ENCODE measurements at places on chromosomes 11 and 22. TPM values are rescaled to one million over a fixed set of nuclear protein-coding genes. Genes with fewer than 3 reads are reported as not detected.

DNA sequence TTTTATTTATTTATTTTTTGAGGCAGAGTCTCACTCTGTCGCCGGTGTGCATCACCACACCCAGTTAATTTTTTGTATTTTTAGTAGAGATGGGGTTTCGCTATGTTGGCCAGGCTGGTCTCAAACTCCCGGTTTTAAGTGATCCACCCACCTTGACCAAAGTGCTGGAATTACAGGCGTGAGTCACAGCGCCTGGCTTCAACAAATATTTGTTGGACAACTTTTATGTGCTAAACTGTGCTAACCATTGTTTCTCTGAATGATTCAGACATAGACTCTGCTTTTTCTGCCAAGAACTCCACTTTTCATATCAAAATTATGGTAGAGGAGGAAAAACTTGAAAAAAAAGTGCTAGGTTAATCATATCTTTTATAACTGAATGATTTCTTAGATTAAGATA, 36.3 kb downstream of the MMP7 start:
- no peak overlapping the region for H3K4me3 ChIP-seq
- peaks cover 44% of the 10 kb centered on the region for H3K4me1 ChIP-seq
- no peaks in the 10 kb centered on the region for H3K36me3 ChIP-seq
- no peaks in the 10 kb centered on the region for H3K27me3 ChIP-seq
- DNase-seq: no peak

DNA sequence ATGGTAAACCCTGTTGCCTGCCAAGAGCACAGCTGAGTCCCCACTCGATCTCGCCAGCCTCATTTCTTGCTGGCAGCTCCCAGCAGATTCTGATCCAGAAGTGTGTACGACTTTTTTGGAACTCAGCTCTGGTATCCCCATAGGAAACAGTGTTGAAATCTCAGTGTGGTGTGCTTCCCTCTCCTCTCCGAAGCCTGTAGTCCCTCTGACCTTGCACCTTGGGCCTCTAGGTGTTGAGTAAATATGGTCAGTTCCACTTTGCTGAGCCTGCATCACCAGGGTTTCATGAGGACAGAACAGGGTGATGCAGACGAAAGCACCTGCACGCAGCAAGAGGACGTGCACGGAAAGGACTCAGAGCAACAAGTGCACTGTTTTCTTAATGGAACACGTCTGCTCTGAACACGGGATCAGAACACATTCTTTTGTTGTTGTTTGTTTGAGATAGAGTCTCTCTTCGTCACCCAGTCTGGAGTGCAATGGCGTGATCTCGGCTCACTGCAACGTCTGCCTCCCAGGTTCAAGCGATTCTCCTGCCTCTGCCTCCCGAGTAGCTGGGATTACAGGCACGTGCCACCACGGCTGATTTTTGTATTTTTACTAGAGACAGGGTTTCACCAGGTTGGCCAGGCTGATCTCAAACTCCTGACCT, 3.8 kb upstream of the CPT1A start:
- peaks cover 8% of the 10 kb centered on the region for H3K27me3 ChIP-seq
- H3K4me3 ChIP-seq: no peak overlapping the region
- no peak overlapping the region for H3K27ac ChIP-seq
- no peak for DNase-seq

- H3K4me3 ChIP-seq: no peak overlapping the region
- peaks cover 27% of the 10 kb centered on the region for H3K27me3 ChIP-seq
- H3K4me1 ChIP-seq: peaks cover 13% of the 10 kb centered on the region
- H3K36me3 ChIP-seq: no peaks in the 10 kb centered on the region
- no peak for DNase-seq
These were observed 7.3 kb upstream of the ADAMTS8 start for GRCh38 chr11:130435671-130436070.

DNA sequence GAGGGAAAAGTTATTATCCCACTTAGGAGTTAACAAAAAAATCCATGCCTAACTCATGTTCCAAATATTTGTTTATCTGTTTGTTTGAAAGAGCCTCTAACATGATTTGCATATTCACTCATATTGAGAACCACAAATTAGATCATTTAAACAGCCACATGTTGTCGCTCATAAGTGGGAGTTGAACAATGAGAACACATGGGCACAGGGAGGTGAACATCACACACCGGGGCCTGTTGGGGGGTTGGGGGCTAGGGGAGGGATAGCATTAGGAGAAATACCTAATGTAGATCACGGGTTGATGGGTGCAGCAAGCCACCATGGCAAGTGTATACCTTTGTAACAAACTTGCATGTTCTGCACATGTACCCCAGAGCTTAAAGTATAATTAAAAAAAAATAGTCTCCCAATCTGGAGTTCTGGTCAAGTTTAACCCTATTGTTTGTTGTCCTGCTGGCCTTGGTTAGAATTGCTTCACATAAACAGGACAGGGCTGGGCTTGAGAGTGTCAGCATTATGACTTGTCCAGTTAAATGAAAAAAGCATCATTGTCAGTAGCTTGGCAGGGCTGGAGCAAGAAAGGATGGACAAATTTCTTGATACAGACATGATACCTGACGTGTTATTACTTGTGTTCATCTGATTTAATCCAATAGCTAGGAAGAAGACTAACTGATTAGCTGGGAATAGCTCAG, 57.8 kb upstream of the PSMA1 start:
- H3K4me3 ChIP-seq: peak overlapping the region; percentile 62
- DNase-seq: peak; percentile 33
- H3K4me1 ChIP-seq: peaks cover 43% of the 10 kb centered on the region
- no peaks in the 10 kb centered on the region for H3K27me3 ChIP-seq
- peaks cover 56% of the 10 kb centered on the region for H3K36me3 ChIP-seq
- H3K27ac ChIP-seq: peak overlapping the region; percentile 87

DNA sequence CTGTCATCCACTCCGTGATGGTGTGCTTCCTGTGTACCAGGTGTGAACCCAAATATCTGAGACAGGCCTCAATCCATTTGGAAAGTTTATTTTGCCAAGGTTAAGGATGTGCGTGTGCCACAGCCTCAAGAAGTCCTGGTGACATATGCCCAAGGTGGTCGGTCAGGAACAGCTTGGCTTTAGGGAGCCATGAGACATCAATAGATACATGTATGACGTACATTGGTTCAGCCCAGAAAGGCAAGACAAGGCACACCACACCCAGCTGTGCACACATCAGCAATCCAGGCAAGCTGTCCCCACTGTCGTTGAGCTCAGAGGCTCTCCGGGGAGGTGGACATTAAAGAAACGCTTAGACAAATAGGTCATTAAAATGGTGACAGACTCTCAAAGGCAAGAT, 56.8 kb upstream of the SHANK2 start:
- no peaks in the 10 kb centered on the region for H3K27me3 ChIP-seq
- no peaks in the 10 kb centered on the region for H3K36me3 ChIP-seq
- H3K27ac ChIP-seq: no peak overlapping the region
- no peak overlapping the region for H3K4me3 ChIP-seq
- H3K4me1 ChIP-seq: no peaks in the 10 kb centered on the region

TMPRSS13 gene
- total RNA-seq: 3.2 TPM

DNA sequence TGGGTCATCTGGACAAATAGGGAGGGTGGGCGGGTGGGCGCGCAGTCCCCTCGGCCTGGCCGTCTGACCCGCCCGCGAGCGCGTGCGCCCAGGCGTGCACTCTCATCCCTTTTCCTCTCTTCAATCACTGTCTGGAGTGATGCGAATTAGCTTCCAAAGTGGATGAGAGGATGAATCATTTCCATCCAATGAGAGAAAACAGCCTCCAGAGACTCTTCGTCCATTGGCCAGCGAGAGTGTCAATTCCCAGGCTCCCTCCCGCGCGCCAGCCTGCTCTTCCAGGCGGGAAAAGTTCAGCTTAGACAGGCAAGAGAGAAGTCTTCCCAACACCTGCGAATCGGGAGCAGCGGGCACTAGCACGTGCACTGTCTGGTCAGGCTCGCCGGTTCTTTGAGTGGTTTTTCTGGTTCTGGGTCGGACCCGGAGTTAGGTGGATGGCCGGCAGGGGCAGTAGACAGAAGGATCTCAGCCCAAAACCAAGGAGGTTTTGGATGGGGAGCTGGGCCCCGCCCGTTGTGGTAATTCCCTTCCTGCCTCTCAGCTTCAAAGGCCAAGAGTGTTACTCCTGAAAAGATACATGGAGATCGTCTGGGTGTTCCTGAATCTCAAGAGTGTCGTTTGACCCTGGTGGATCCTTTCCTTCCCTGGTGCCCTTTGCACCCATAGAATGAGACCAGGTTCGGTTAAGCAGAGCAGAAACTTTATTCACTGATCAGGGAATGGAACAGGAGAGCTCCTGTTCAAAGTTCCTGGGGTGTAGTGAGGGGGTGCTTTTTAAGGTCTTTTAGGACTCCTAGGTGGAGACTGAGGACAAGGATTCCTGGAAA, 33.4 kb upstream of the GLYATL1 start:
- no peak overlapping the region for H3K27ac ChIP-seq
- H3K4me3 ChIP-seq: no peak overlapping the region
- peaks cover 76% of the 10 kb centered on the region for H3K27me3 ChIP-seq
- no peaks in the 10 kb centered on the region for H3K36me3 ChIP-seq

DNA sequence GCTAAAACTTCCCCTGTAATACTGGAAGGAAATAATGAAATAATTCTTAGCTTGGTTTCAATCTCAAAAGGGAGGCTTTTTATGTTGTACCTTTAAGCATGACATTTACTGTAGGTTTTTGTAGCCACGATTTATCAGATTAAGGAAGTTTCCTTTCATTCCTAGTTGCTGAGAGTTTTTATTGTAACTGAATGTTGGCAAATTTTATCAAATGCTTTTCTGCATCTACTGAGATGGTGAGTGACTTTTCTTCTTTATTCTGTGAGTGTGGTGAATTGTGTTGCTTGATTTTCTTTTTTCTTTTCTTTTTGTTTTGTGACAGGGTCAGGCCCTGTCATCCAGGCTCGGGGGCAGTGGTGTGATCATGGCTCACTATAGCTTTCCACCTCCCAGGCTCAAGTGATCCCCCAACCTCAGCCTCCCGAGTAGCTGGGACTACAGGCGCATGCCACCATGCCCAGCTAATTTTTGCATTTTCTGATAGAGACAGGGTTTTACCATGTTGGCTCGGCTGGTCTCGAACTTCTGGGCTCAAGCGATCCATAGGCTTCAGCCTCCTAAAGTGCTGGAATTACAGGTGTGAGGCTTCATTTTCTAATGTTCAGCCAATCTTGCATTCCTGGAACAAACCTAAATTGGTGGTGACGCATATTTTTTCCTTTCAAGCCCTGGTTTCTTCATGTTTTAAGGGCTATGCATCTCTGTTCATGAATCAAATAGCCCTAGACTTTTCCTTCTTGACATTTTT, 26.2 kb downstream of the SUSD2 start:
- no peak for DNase-seq
- H3K27me3 ChIP-seq: no peaks in the 10 kb centered on the region
- no peaks in the 10 kb centered on the region for H3K36me3 ChIP-seq
- H3K27ac ChIP-seq: peak overlapping the region; percentile 1

ZNRD2 gene
- 23.5 TPM for total RNA-seq

PARVA gene
- total RNA-seq: not detected

All from activated T-cell treated with anti-CD3 and anti-CD28 coated beads, Interleukin-2, amount 50 U/mL, for 72 hours (primary cell).